ENCODE measurements at places on chromosomes 11 and 22. TPM values are rescaled to one million over a fixed set of nuclear protein-coding genes. Genes with fewer than 3 reads are reported as not detected.

- no peak for DNase-seq
Observed at GRCh38 chr11:127926721-127927120, 660.6 kb downstream of the ETS1 start.

DNA sequence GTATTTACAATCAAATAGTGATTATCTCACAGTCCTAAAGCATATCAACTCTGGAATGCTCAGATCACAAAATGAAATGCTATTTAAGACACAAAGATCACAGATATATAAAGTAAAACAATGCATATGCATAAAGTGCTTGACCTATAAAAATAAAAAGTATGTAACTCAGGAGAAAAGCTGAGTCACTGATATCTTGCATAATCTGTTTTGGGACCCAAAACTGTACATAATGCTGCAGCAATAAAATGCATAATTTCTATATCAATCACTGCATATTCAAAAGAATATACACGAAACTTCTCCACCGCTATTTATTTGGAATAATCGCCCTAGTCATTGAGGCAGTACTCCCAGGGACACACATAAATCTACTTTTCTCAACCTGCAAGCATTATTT lies 34.9 kb upstream of the GRIA4 start:
- DNase-seq = no peak

DNA sequence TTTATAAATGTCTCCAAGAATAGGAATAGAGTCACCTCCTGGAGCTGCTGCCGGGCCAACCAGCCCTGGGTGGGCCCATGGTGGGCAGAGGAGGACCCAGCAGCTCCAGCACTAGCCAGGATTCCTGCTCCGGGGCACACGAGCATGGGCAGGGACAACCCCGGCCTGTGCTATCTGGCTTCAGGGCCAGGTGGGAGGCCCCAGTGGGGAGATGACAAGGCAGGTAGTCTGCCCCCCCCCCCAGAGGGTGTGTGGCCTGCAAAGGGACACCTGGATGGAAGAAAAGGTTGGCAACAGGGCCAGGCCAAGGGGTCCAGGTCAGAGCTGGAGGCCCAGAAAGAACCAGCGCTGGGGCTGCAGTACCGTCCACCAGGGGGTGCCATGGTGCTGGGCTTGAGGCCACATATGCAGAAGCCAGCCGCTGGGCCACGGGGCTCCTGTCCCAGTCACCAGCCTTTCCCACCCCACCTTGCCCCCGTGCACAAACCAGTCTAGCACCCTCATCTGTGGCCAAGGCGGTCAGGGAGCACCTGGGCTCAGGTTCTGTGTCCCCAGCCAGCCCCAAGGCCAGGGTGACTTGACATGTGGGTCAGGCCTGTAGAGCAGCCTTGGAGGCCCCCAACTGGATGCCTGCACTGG lies 3.4 kb downstream of the TSPAN32 start:
- DNase-seq = peak; percentile 75

- peak; percentile 83 for DNase-seq
Observed at GRCh38 chr11:11931461-11932055, 76.9 kb downstream of the DKK3 start.

- no peak for DNase-seq
Observed at GRCh38 chr22:28497188-28497587, 182.5 kb downstream of the TTC28 start.

- DNase-seq = no peak
Observed at GRCh38 chr22:43750751-43751150, 61.4 kb downstream of the EFCAB6 start.

GRCh38 chr11:110318638-110319404 lies 22.4 kb upstream of the RDX start:
- DNase-seq = no peak

- no peak for DNase-seq
Observed at GRCh38 chr22:29377979-29378378, 10.4 kb downstream of the AP1B1 start.

DNA sequence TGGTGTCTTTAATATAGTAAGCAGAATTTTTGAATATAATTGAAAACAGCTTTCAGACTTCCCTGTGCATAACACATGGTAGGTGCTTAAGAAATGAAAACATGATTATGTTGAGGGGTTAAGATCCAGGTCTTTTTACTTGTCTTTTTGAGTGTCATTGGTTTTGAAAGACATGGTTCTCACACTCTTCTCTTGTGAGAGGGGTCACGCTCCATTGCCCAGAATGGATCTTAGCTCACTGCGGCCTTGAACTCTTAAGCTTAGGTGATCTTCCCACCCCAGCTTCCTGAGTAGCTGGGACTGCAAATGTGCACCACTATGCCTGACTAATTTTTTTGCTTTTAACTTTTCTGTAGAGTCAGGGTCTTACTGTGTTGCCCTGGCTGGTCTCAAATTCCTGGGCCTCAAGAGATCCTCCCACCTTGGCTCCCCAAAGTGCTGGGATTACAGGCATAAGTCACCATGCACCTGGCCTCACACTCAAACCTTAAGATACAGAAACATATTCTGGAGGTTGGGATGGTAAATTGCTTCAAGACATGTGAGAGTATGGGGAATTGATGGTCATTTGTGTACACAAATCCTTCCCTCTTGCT lies 1.4 kb downstream of the SPCS2 start:
- no peak for DNase-seq

GRCh38 chr22:27571463-27572277 lies 229.9 kb downstream of the MN1 start:
- no peak for DNase-seq

DNA sequence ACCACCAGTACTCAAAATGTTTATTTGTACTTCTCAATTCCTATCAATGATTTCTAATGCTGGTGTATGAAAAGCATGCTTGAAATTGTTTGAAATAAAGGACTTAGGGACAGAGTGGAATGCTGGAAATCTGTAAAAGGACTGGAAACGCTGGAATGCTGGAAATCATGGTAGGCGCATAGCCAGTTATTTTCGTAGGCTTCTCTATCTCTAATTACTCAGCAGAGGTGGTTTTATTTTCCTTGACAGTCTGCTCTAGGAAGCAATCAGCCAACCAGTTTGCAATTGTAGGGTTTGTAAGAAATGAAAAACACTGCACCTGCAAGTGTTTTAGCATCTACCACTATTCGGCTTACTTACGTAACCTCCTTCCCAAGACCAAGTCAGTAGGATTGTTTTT lies 788 bp downstream of the LIN7C start:
- DNase-seq = peak; percentile 46

- DNase-seq = no peak
Observed at GRCh38 chr22:48301421-48301820, 1526.3 kb downstream of the BRD1 start.

- peak; percentile 1 for DNase-seq
Observed at GRCh38 chr11:87926250-87926970, 248.8 kb downstream of the RAB38 start.

GRCh38 chr11:91178366-91178765 lies 955.5 kb upstream of the CHORDC1 start:
- no peak for DNase-seq

DNA sequence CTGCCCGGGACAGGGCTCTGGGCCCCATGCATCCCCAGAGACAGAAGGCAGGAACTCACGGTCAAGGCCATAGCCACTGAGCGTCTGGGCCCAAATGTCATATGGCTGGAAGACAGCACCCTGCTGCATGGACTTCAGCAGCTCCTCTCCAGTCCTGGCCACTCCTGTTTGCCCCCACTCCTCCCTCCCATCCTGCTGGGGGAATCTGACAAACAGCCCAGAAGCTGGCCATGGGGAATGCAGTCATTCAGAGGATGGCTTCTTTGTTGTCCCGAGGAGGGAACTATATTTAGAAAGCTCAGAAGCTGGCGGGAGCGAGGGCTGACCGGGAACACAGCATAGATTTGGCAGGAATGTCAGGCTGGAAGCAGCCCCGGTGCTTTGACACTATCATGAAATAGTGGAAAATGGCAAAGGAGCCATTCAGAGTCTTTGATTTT lies 35.0 kb downstream of the DKK3 start:
- peak; percentile 87 for DNase-seq

DNA sequence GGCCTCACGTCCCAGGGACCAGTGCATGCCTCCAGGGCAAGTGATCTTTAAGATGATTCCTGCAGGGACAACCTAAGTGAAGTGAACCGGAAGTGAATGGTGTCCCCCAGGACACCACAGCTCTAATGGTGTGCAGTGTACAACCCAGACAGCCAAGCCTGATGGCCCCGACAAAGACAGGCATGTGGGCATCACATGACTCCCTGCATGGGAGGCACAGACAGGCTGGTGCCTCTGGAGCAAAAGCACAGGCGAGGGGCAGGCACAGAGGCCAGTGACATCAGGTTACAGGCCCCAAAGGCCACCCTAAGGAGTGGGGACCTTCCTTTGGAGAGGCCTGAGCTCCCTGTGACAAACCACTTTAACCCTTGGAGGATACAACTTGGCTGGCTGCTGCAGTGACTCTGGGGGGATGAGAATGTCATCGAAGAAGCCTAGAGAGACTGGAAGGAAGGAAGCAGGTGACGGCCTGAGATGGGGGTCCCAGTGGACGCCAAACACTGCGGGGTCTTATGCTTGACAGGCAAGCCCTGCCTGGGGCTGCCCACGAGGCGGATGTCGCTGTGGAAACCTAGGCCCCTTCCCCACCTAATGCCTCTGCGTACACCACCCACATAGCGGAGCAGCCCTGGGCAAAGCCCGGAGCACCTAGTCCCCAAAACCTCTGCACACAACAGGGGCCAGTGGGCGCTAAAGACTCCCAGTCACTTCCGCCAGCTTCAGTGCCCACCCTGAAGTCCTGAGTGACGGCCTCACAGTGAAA lies 12.4 kb downstream of the POLR3H start:
- DNase-seq = no peak

The C11orf65 gene
- total RNA-seq = 1.6 TPM

The IL18BP gene
- 1.1 TPM for total RNA-seq

The TSSK2 gene
- total RNA-seq = not detected

The KRTAP5-9 gene
- total RNA-seq = not detected

The CDKN1C gene
- 4.2 TPM for total RNA-seq

The KCTD14 gene
- 0.45 TPM for total RNA-seq

The MYEOV gene
- 7.0 TPM for total RNA-seq
